ENCODE measurements at places on chromosomes 6 and 20.

GRCh38 chr20:50762045-50762422 lies 30.7 kb downstream of the PARD6B start:
- no peaks in the 10 kb centered on the region for H3K27me3 ChIP-seq
- no peaks in the 10 kb centered on the region for H3K36me3 ChIP-seq
- no peak overlapping the region for H3K27ac ChIP-seq
- no peak overlapping the region for H3K4me3 ChIP-seq
- no peaks in the 10 kb centered on the region for H3K4me1 ChIP-seq

DNA sequence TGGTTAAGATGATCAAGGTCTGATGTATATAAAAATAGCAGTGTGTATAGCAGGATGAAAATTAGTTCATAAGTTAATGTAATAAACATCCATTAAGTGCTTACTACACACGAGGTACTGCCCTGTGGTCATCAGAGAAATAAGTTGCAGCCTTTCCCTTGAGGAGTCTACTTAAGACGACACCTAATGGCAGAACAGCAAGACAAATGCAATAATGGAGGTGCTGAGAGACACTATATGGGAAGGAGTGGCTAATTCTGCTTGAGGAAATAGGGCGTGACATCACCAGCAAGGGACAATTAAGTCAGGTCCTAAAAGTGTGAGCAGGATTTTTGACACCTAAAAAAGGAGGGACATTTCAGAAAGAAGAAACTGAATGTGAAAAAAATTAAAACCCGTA lies 75.2 kb downstream of the BACH2 start:
- H3K4me1 ChIP-seq, result peaks cover 25% of the 10 kb centered on the region
- H3K36me3 ChIP-seq, result no peaks in the 10 kb centered on the region
- no peak overlapping the region for H3K4me3 ChIP-seq
- no peaks in the 10 kb centered on the region for H3K27me3 ChIP-seq

DNA sequence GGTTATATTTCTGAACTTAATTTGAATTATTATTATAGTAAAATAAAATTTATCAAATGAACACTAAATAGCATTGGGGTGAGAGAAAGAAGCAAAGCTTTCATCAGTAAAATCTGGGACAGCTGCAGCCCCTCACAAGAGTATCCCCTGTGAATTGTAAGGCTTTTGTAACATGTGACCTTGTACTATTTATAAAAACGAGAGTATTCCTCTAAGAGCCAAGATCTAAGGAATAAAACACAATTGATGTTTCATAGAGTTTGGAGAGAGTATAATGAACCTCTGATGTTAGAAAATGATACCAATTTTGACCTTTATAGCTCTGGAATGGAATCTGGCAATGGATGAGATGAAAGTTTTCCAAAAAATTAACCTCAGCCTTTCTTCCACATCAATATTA lies 617.2 kb upstream of the ID4 start:
- no peaks in the 10 kb centered on the region for H3K4me1 ChIP-seq
- no peaks in the 10 kb centered on the region for H3K27me3 ChIP-seq
- DNase-seq, result no peak
- H3K27ac ChIP-seq, result no peak overlapping the region
- H3K4me3 ChIP-seq, result no peak overlapping the region
- H3K36me3 ChIP-seq, result no peaks in the 10 kb centered on the region

DNA sequence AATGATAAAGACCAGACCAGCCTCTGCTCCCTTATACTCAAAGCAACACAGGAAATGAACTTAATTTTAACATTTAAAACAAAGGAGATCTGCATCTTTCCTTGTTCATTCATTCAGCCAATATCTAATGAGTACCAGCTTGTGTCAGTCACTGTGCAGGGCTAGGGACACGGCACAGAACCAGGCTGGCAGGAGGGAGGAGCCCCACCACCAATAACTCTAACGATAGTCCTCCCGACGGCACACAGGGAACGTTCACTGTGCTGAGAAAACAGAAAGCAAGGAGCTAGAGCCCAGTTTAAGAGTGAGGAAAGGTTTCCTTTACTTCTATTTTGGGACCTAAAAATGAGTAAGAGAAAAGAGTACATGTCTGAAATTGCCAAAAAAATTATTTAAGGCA lies 9.9 kb downstream of the ETV7 start:
- DNase-seq, result no peak
- H3K27me3 ChIP-seq, result no peaks in the 10 kb centered on the region
- H3K27ac ChIP-seq, result no peak overlapping the region

GRCh38 chr6:15730442-15730841 lies 67.6 kb upstream of the DTNBP1 start:
- DNase-seq, result no peak
- no peak overlapping the region for H3K4me3 ChIP-seq
- H3K27ac ChIP-seq, result no peak overlapping the region

Data from MM.1S (cell line).